ENCODE measurements at places on chromosomes 13 and 19.

DNA sequence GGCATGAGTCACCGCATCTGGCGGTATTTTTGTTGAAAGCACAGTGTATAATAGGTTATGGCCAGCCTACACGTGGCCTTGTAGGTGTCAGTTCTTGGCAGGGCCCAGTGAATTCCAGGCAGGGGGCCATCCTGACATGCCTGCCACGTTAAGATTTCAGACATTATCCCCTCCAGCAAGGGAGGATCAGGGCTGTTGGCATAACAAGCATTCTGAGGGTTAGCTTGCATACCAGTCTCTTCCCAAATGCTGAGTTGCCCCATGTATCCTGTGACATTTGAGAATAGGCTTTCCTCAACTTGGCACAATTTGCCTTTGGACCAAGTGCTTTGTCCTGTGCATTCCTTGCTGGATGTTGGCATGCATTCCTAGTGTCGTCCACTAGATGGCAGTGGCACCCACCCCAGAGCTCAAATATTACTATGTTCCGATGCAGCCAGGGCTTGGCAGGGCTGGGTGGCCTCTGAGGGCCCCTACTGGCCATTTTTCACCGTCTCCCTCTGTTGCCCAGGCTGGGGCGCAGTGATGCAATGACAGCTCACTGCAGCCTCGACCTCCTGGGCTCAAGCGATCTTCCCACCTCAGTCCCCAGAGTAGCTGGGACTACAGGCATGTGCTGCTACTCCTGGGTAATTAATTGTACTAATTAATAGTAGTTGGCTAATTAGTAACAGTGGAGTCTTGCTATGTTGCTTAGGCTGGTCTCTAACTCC, 31.2 kb downstream of the NLRP12 start:
- peak; percentile 84 for DNase-seq

DNA sequence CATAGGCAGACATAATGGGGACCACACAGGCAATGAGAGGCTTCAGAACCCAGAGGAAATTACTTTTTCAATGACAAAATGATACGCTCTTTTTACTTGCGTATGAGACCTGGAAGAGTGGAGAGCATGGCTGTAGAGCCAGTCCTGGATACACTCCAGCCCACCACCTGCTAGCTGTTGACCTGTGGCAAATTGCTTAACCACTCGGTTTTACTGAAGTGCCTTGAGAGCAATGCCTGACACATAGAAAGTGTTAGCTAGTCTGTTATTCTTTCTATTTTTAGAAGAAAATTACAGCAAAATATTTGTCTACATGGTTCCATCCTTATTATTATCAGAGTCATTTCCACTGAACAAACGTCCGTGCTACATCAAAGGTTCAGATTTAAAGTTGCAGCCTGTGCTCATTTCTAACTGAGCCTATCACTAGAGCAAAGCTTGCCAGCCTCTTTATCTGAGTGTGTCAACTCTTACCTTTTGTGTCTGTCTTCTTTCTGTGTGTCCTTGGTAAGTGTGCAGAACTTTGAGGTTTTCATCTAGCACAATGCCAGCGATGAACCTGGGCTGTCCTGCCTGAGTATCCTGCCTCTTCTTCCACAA, 9.6 kb upstream of the GPR183 start:
- peak; percentile 52 for DNase-seq

DNA sequence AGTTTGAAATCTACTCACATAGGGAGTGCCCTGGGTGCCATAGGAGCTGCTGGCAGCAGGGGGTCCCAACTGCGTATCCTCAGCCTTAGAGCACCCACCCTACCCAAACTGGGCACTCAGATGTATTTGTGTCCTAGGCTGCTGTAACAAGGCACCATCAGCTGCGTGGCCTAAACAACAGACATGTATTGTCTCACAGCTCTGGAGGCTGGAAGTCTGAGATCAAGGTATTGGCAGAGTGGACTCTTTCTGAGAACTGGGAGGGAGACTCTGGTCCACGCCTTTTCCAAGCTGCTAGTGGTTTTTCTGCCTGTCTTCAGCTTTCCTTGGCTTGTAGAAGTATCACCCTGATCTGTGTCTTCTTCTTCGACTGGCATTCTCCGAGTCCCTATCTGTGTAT, 83.6 kb downstream of the FGF14 start:
- no peak for DNase-seq

DNA sequence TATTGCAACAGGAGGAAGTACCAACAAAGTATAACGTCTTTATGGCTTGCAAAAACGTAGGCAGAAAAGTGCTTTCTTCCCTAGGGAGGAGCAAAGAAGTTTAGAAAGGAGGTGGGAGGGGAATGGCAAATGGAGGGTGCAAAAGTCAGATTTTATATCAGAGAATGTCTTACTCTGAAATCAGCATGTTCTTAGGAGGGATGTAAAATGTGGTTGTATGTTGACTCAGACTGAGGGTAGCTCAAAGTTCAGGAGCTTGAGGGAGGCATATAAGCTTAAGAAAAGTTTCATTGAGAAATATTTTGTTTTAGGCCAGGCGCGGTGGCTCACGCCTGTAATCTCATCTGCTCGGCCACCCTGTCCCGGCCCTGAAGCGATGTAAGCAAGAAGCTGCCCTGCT, 1.7 kb downstream of the ZNF90 start:
- no peak for DNase-seq

DNA sequence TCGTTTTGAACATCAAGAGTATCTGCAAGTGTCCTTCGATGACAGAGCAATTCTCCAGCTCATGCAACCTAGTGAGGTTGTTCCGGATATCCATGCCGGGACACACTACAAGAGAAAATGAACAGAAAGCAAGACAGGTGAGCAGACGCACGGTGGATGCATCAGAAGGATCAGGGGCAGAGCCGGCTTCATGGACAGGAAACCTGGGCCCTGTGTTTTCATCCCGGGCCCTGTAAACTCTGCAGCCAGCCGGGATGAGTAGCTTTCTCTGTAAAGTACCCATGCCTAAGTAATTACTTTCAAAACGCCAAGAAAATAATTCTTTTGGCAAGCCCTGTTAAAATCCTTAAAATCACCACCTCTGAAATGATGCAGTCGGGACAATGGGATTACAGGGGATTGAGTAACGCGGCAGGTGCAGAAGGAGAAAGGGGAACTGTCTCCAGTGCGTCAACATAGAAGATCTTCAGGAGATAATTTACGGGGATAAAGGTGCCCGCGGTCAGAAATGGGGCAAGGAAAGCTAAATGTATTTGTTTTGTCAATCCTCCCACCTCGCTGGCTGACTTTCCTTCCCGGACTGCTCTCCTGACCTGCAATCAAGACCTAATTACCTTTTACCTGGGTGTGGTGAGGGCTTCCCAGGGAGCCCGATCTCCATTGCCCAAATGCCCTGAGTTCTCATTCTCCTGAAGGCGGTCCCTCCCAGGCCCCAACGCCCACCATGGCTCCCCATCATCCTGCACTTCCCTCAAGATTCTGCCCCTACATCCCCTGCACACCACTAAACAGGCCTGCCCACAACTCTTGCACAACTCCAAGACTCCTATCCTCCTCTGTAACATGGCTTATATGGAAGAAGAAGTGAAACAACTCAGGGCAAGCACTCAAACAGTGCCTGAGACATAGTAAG, 26.2 kb downstream of the INSR start:
- no peak for DNase-seq

- no peak for DNase-seq
These were observed 121.0 kb upstream of the SLC7A1 start for GRCh38 chr13:29716493-29716892.

- DNase-seq, result no peak
These were observed 20.9 kb downstream of the VSTM2B start for GRCh38 chr19:29546583-29547190.

GRCh38 chr13:108363666-108364065, 94.1 kb downstream of the TNFSF13B start:
- no peak for DNase-seq

DNA sequence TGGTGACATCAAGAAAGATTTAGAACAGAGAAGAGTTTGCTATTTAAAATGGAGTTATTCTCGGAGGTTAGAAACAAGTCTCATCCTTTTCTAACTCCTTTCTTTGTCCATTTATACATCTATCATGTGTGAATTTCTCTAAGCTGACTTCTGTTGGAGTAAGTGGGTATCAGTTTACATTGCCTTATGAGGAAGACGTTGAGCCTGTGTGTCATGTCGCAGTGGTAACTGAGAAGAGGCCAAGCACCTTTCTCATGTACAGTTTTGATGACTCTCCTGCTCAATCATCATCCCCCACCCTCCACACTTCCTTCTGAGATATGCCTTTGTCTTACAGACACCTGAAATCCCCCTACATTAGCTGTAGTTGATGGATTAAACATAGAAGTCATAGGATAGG, 624.8 kb downstream of the LIG4 start:
- DNase-seq, result no peak

GRCh38 chr13:43908156-43909126, 28.7 kb downstream of the LACC1 start:
- DNase-seq, result peak; percentile 63

DNA sequence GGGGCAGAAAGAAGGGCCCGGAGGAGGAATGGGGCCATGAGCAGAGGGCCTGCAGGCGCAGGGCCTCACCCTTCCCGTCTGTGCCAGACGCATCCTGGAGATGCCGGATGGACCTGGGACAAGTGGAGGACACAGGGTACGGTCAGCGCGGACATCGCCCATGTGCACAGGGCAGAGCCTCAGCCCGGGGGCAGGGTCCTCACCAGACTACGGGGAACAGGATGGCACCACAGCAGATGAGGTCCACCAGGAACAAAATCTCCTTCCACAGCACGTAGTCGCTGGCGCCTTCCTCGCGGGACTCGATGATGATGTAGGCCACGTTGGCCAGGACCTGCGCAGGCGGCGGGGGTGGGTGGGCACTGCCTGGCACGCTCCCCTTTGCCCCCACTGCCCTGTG, 5.6 kb downstream of the GPR108 start:
- no peak for DNase-seq

GRCh38 chr13:99432609-99433542, 68.4 kb upstream of the TM9SF2 start:
- no peak for DNase-seq

DNA sequence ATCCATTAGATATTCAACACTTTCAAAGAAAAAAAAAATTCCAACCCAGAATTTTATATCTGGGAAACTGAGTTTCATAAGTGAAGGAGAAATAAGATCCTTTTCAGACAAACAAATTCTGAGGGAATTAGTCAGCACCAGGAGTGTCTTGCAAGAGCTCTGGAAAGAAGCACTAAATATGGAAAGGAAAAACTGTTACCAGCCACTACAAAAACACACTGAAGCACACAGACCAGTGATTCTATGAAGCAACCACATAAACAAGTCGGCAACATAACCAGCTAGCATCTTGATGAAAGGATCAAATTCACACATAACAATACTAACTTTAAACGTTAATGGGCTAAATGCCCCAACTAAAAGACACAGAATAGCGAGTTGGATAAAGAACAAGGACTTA, 368.4 kb upstream of the MIR17HG start:
- DNase-seq, result no peak

GRCh38 chr13:103287659-103288058, 221.4 kb upstream of the SLC10A2 start:
- no peak for DNase-seq

DNA sequence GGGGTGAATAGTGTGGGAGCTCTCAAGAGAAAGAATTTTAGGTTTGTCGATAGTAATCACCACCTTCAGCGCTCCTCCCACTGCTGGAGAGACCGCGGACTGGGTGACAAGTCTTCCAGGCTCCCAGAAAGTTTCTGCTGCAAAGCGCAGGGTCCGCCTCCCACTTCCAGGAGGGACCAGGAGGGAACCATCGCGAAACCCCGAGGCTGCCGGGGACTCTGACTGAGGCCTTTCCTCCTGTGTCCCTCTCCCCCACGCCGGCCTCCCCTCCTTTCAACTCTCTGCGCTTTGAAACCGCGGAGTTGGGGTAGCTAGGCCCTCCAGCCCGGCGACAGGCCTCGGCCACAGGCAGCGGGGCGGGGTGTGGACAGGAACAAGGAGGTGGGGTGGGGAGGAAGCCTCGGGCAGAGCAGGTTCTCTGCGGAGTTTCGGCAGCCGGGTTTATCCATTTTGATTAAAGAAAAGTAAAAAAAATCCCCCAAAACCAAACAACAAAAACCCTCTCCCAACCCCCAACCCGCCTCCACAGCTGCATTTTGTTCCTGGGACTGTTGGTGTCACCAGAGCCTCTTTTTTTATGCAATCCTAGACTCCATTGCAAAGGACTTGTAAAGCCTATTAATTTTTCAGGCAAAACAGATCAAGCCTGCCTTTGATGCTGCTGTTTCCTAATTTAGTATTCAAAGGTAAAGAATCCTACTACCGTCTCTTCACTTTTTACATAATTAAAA, 157.2 kb downstream of the TM9SF2 start:
- DNase-seq, result peak; percentile 93

GRCh38 chr13:27088619-27089018, 83.0 kb downstream of the USP12 start:
- peak; percentile 36 for DNase-seq

GRCh38 chr13:99975626-99976025, 4.1 kb upstream of the ZIC5 start:
- no peak for DNase-seq

DNA sequence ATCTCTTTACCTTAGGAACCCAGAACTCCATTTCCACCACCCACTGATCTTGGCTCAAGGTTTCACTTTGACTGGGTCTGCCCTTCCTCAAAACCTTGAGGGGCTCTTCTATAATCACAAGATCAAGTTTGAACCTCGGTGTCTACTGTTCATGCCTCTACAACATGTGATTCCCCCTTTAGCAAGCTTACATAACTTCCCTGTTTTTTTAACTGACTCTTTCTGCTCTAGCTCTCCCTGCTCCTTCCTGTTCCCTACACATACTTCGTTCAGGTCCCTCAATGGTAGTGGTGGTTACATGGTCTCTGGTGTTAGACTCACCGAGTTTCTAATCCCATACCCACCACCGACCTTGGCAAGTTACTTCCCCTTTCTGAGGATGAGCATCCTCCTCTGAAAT, 26.7 kb downstream of the CEACAM8 start:
- no peak for DNase-seq

GRCh38 chr13:49610176-49610575, 18.1 kb upstream of the ARL11 start:
- no peak for DNase-seq

DNA sequence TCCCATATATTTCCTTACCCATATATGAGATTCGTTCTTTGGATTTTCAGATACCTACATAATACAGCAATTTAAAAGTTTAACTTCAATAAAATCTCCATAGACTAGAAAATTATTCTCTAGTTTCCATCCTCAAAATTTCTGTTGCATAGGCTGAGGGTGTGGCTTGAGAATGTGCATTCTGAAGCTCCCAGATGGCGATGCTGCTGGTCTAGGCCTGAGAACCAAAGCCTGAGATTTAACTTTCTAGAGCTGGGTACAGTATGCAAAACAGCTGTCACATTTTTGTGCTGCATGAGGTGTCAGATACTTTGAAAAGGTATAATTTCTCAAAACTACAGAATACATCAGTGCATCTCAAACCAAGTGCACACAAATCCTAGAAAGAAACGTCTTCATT, 42.7 kb downstream of the MPHOSPH8 start:
- DNase-seq, result no peak

- no peak for DNase-seq
These were observed 37.2 kb upstream of the C1QTNF9B start for GRCh38 chr13:23934520-23934919.

- DNase-seq, result peak; percentile 97
These were observed at the start of gene MCOLN1 for GRCh38 chr19:7522072-7522922. Gene MCOLN1, plus strand, starts transcription at chr19:7522624. Its CDS starts 127 bp downstream, at chr19:7522751.
